NCI-H1105 treated with DMSO at 0.1 percent for 48 hours (cell line): ENCODE measurements at places on chromosomes 6 and 20.

DNA sequence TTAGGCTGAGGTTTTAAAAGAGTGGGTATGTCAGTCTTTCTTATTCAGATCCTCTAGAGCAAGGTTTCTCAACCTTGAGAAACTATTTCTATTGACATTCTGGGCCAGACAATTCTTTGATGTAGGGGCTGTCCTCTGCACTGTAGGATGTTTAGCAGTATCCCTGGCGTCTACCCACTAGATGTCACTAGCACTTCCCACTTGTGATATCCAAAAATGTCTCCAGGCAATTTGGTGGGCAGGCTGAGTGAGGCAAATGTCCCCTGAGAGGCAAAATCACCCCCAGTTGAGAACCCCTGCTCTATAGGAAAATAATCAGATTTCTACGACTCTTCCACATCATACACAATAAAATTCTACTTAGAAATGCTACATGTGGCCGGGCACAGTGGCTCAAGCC is 7.7 kb upstream of the ZKSCAN8 start:
- DNase-seq = peak; percentile 50

DNA sequence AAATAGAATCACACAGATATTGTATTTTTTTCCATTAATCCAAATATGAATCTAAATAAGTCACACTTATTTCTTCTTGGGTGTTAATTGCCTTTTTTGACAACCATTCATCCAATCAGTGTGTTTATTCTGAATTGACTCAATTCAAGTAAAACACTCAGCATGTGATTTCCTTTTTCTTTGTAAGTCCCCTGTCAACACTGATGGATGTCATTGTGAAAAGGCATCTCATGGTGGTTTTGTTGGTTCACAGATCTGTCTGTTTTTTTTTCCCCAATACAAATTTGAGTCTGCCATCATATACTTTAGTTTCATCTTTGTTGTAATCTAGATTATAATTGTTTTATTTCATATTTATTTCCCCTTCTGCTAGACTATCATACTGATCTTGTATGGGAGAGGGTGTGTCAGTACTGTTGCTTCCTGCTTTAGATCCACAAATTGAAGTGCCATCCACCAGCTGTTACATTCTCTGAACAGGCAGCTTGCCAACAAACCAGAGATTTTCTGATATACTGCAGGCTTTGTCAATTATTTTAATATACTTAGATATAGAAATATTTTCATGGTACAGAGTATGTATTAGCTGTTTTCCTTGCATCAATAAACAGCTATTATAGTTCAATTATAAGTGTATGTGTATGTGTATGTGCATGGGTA is 64.2 kb upstream of the FLRT3 start:
- peak; percentile 82 for DNase-seq

GRCh38 chr6:15499125-15499524 is 163.7 kb downstream of the DTNBP1 start:
- no peak for DNase-seq

DNA sequence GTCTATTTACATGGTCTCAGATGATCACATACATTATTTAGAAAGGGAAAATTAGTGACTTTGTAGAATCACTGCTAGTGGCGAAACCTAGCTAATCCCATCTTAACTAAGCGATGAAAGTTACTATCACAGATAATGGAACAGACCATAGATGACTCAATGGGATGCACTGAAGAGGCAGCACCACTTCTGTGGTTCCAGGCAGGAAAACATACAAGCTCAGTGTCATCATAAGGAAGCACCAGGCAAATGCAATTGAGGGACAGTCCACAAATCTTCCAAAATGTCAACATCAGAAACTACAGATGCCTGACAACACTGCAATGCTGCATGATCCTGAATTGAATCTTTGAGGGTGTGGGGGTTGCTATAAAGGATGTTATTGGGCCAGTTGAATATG is 15.9 kb upstream of the SNAI1 start:
- no peak for DNase-seq

DNA sequence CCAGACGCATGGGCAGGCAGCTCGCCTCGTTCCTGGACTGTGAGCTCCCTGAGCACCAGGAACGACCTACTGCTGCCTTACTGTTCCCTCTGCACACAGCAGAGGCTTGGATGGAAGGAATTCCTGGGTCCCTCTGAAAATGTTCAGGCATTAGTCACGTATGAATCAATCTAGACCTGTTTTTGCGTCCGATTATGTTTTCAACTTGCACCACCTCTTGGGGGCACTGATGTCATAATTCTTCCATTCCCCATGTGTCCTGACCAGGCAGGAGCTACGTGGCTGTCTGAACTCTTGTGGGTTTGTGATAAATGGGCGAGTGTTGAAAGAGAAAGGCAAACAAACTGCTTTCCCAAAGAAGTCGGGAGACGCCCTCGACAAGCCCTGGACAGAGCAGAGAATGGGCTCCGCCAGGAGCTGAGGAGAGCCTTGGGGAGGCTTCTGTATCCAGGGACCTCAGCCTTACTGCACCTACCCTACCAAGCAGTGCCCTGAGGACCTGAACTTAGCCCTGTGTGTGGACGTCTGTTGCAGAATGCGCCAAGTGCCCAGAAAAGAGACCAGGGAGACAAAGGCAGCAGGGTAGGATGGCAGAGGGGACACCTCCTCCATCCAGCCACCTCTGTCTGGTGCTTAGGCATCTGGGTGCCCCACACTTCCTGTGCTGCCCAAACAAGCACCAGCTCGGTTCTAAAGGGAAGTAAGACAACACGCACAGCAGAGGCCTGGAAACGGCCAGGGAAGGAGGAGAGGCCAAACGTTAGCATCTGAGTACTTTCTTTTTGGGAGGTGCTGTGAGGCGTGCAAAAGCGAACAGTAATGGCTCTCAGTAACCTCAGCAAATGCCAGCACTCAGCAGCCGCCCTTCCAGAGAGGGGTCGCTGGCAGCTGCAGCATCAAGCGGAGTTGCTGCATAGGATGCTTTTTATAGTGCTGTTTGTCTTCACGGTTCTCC is 124.2 kb downstream of the LY86 start:
- no peak for DNase-seq

DNA sequence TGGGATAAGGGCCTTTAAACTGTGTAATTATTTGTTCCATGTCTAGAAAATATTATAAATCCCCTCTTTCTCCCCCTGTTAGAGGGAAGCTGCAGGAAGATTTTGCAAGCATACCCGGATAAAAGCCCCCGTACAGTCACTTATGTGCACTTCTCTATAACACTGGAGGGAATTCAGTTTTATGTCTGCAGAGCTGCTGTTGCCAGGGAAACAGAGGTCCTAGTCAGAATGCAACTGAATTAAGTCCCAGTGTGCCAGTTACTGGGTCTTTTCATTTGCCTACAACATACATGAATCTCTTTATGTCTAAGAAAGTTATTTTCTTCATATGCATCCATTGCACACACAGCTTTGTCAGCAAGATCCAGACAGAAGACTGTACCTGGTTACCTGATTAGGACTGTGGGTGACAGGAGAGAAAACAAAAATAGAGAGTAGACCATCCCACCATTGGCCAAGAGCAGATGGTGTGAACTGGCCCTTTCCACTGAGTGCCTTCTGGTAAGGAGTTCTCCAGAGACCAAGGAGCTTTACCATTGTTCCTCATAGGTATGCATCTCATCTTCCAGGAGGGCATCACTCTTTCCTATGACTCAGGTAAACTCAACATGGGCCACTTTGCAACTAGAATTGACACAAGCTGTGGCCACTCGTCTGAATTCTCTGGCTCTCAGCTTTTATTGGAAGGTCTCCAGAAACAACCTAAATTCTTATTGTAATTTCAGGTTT is 180.8 kb upstream of the PHACTR1 start:
- DNase-seq = no peak

DNA sequence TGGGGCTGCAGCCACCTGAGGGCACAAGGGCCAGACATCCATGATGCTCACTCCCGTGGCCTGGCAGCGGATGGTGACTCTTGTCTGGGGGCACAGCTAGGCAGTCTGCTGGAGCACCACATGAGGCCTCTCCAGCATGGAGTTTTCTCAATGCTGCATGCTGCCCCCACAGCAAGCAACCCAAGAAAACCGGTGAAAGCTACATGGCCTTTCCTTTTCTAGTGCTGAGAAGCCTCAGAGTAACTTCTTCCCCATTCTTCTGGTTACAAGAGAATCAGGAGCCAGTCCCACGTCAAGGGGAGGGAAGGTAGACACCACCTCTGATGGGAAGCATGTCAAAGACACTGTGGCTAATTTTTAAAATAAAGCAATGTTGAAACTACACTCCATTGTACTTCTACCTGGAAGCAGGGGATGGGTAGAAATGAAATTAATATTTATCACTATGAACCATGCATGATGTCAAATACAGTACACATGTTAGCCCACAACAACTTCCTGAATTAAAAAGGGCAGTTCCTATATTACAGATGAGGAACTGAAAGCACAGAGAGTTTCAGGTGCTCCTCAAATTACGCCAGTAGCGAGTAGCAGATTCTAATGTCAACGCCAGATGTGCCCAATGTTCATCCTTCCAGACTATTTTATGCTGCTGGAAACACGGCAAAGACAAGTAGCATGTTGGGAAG is 101.5 kb downstream of the LAMP5 start:
- DNase-seq = no peak

DNA sequence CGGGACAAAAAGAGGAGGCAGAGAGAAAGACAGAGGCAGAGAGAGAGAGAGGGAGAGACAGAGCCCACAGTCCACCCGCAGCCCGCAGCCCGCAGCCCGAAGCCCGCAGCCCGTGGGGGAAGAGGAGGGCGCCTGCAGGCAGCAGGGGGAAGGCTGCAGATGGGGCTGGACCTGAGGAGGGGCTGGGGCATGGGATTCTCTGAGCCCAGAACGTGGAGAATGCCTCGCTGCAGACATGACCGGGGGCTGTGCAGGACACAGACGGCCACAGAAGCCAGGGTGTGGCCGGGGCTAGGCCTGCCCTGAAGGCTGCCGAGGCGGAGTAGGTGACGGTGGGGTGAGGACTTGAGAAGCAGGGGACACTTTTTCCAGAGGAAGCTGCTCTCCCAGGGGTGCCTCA is 6.5 kb upstream of the SLCO4A1 start:
- no peak for DNase-seq

GRCh38 chr20:43975096-43975768 is 60.6 kb downstream of the TOX2 start:
- no peak for DNase-seq

DNA sequence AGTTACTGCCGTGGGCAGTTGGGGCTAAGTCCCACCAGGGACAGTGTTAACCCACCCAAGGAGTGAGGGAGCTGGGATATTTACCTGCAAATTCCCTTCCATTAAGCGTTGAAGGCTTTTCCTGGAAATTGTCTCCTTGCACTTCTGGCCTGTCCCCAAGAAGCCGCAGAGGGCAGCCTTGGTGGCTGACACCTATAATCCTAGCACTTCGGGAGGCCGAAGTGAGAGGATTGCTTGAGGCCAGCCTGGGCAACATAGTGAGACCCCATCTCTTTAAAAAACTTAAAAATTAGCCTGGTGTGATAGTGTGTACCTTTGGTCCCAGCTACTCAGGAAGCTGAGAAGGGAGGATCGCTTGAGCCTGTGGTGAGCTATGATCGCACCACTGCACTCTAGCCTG is 204.4 kb downstream of the EYA2 start:
- DNase-seq = no peak

DNA sequence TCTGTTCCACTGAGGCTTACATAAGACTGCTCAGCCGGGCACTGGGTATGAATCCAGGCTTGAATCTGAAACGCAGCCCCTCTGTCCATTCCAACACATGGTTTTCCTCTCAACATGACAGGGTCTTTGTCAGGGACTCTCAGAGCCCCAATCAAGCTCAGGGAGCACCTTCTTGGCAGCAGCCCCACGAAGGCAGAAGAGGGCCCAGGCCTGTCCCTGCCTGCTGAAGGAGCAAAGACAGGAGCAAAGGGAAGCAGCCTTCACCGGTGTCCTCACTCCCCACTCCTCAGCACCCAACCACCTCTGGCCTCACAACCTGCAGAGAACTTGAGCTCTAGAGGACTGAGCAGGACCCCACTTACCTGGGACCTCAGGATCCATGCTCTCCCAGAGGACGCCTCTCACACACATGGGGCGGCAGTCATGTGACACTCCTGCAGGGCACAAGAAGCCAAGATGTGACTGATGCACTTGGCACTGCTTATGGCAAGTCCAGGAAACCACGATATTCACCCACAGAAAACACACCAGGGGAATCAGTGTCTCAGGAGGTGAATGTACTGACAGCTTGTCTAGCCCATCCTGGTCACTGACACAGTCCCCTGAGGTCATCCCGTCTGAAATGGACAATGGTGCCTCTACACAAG is 4.3 kb downstream of the SNHG17 start:
- DNase-seq = no peak

DNA sequence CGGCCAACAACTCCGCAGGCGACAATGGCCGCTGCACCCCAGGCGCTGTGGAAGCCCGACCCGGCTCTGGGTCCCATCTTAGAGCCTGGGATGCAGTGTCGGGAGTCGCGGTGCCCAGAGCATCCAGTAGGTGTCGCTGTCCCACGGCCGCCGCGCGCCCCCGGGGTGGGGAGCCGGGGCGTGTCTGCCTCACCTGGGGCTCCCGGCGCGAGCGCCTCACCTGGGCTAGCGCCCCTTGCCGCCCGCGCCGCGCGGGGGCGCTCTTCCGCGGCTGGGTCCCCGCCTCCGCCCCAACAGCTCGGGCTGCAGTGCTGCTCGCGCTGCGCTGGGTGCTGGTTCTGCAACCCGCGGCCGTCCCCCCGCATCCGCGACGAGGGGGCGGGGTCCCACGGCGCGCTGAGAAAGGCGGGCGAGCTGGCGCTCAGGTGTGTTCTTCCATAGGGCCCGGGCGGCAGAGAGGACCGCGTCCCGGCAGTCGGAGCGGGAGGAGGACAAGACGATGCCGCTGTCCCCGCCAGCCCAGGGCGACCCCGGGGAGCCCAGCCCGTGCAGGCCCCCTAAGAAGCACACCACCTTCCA is at the start of gene CRYBG1:
CRYBG1 (plus strand) TSS at position 308 of the 579 bp plus-strand sequence; CDS start at position 500, 192 bp downstream.
- DNase-seq = peak; percentile 90

DNA sequence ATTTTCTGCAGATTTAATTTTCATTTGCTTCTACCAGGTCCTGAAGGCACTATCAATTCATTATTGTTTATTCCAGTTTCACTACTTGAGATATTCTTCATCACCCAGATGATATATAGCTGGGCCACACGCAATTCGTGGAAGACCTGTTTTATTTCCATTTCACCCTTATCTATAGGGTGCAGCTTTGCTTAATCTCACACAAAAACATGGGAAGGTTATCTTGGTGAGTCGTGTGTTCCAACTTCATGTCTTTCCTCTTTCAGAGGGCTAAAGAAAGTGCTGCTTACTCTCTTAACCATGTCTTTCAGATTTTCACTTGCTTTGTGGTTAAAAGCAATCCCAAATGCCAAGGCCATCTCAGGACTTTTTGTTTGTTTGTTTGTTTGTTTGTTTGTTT is 194.0 kb downstream of the SOD2 start:
- no peak for DNase-seq

DNA sequence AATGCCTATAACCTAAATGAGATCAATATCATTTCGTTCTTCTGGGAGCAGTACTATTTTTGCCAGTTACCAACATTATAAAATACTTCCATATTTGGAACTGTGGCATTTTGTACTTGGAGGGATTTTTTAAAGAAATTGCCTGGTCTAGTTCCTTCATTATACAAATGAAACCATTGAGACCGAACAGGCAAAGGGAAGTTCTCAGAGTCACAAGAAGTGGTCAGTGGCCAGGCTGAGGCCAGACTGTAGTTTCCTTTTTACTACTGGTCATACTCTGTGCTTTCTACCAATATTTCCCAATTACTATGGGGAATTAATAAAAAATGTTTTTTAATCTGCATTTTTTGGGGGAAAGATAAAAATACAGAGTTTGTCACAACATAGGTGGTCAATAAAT is 332.0 kb downstream of the NRN1 start:
- no peak for DNase-seq
